ENCODE measurements at places on chromosomes 2 and 18.

DNA sequence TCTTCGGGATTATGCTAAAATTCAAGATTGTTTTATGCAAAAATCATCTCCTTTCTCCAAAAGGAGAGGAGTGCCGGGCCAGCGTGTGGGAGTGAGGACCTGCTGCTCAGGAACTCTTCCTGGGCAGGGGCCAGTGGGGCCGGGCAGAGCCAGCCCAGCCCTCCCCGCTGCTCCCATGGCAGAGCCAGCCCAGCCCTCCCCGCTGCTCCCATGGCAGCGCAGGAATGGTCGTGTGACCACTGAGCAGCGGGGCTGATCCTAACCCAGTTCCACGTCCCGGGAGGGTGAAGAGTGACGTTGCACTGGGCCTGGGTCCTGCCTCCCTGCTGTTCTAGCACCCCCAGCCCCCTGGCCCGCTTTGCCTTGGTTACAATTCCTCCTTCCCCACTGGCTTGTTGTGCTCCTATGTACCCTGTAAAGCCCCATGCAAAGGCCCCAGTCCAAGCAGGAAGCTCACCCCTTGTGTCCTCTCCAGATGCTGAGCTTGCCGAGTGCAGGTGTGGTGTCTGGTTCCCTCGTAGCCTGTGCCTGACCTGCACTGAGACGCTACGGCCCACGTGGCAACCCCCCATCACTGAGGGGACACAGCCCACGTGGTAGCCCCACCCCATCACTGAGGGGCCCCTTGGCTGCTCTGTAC is 11.4 kb upstream of the NEU4 start:
- DNase-seq: no peak

DNA sequence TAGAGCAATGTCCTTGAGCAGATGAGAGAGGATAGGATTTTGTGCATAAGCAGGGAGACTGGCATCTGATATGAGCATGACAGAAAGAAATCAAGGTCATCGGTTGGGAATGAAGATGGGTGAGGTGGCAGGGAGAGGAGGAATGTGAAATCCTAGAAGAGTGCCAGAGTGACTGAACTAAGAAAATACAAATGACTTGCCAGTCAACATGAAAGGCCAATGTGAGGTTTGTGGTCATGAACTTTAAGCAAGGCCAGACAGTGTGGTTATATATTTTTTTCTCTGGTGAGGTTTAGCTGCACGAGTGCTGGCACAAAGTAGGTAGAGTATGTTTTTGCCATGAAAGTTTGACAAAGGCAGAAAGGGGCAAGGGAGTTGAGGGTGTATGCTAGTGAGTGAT is 21.2 kb downstream of the QPCT start:
- DNase-seq: no peak

- DNase-seq: no peak
These were observed 60.0 kb upstream of the OTOF start for GRCh38 chr2:26537826-26538475.

- DNase-seq: no peak
These were observed 78.5 kb downstream of the SDC1 start for GRCh38 chr2:20146401-20146800.

GRCh38 chr18:21444465-21445212 is 155.9 kb downstream of the ESCO1 start:
- no peak for DNase-seq

GRCh38 chr2:199895406-199895805 is 15.7 kb upstream of the C2orf69 start:
- no peak for DNase-seq

DNA sequence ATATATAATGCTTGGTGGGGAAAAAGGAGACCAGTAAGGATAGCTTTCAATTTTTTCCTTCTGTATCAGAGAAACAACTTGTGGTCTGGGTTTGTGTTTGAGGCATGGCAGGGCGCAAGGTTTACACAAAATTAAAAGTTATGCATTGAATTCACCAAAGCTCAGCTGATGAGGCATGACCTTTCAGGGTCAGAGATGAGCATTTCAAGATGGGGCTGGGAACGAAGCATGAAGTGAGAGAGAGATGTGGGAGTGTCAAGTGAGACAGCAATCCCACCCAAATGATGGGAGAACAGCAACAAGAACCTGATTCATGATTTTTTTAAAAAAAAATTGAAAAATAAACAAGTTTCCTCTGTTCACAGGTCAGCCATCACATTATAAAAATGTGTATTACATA is 4.9 kb downstream of the GPR55 start:
- no peak for DNase-seq

DNA sequence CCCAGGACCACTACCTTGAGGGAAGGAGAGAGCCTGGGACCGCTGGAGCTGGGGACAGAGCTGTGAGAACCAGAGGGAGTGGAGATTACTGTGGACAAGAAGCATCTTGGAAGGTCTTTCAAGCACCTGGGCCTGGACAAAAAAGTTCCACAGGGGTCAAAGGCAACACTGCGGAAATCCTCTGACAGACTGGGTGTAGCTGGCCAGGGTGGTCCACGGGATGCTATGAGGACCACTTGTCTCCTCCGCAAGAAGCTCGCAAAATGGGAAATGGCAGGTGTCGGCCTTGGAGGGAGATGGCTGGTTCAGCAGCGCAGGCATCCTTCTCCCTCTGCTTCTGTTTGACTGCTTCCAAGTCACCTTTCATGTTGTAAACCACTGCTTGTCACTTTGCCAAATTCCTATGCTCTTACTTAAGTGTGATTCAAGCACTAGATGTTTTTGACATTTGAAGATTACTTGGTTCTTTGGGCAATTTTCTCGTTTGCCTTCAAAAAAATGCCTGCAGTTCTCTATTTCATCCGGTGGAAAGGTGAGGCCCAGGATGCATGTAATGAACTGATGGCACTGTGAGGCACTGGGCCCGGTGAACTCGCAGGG is 27.7 kb downstream of the KLHL29 start:
- DNase-seq: no peak

- no peak for DNase-seq
These were observed 1.7 kb downstream of the FAP start for GRCh38 chr2:162241571-162241970.

DNA sequence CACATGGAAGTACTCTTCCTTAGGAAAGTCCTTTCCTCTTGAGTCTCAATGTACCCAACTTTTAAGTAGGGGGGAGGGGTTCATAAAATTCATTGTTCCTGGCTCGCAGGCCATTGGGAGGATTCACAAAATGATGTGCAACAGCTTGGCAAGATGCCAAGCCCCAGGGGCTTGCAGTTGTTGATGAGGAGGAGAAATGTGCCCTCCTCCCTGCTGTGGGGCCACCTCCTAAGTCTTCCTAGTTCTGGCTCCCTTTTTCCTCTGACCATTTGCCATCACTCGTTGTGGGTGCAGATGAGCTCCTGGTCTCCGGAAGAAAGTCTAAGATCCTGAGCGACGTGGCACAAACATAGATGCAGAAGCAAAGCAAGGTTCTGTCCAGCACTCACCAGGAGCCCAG is 435.4 kb downstream of the EIPR1 start:
- no peak for DNase-seq

- no peak for DNase-seq
These were observed 39.3 kb downstream of the MAP3K2 start for GRCh38 chr2:127348426-127349000.

DNA sequence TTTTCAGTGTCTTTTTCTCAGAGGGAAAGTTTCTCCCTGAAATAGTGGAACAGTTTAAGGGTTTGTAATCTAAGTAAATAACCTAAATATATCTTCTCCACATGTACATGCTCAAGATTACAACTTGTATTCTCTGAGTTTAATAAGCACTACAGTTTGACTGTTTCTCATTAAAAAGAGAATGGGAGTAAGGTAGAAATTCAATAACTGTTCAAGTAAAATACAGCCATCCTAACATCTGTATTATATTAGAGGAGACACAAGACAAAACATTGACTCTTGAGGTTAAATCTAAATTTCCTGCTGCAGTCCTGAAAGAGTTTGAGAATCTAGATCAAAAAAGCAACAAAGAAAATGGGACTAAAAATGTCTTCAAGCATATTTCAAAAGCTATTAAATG is 73.0 kb upstream of the ZNF397 start:
- DNase-seq: no peak

DNA sequence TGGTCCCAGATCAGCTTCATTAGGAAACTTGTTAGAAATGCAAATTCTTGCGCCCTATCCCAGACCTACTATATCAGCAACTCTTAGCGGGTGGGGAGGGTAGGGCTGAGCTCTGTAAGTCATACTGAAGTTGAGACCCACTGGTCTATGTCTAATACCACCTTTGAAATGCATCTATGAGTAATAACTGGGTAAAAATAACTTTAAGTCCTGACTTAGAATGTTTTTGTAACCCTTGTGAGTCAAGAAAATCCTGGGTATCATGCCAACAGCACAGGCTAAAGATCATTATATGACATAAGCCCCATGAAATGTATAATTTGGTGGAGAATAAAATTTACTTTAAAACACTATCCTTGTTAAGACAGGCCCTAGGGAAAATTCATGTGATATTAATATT is 41.4 kb downstream of the PRKD3 start:
- no peak for DNase-seq

DNA sequence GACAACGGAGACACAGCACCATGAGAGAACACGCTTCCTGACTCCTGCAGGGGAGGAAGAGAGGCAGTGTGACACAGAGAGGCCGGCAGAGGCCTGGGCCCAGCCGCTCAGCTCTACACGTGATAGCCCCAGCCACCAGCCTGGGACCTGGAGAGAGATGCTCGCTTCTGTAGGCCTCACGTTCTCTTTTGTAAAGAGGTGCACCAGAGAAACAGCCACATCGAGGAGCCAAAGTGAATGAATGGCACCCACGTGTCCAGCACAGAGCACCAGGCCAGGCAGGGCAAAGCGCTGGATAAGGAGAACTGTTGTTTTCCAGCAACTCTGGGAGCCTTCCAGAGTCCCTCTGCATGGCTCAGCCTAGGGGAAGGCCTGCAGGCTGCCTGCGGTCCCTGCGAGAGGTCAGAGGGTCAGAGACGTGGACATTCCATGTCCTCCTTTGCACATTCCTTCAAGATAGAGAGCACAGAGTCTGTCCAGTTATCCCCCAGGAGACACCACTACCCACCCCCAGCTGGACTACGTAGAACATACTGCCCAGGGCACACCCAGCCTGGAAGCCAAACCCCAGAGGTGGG is 14.2 kb downstream of the LIMS2 start:
- DNase-seq: no peak

- DNase-seq: no peak
These were observed 5.4 kb upstream of the POLI start for GRCh38 chr18:54263904-54264336.

DNA sequence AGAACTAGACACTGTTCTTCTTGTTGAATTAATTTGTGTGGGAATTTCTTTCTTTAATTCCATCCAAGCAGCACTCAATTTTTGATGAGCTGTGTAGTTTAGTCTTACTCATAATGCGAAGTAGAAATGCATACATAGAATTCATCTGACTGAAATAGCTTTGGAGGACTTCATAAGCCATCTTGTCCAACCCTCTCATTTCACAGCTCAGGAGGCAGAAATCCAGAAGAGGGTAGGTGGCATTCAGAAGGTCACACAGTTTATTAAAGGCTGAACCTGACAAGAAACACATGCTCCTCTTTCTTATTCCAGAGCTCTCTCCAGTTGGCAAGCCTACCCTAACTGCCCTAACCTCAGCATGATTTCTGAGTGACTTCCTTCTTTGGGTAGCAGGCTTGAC is 169.2 kb upstream of the NOSTRIN start:
- no peak for DNase-seq

- no peak for DNase-seq
These were observed 133.4 kb downstream of the AFF3 start for GRCh38 chr2:100008956-100009355.

- no peak for DNase-seq
These were observed 83.4 kb upstream of the MAPRE2 start for GRCh38 chr18:34957864-34958259.

- no peak for DNase-seq
These were observed 19.5 kb downstream of the G6PC2 start for GRCh38 chr2:168920504-168921157.

DNA sequence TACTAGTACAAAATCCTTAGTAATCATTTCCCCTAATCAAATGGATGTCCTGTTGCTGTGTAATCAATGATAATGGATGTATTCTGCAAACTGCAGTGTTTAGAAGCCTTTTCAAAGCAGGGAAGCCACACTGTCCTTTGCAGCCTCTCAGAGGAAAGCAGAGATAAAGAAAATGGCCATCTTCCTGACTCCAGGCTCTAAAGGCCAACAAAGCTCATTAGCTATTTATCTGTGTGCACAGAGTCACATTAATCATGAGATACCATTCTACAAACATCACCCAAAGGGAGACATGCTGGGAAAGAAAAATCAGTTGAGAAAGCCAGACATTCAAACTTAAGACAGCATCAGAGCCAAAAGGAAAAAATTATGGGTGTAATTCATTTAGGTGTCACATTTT is 165.0 kb downstream of the RAD51AP2 start:
- no peak for DNase-seq

GRCh38 chr18:7735196-7735595 is 168.1 kb downstream of the PTPRM start:
- DNase-seq: no peak

DNA sequence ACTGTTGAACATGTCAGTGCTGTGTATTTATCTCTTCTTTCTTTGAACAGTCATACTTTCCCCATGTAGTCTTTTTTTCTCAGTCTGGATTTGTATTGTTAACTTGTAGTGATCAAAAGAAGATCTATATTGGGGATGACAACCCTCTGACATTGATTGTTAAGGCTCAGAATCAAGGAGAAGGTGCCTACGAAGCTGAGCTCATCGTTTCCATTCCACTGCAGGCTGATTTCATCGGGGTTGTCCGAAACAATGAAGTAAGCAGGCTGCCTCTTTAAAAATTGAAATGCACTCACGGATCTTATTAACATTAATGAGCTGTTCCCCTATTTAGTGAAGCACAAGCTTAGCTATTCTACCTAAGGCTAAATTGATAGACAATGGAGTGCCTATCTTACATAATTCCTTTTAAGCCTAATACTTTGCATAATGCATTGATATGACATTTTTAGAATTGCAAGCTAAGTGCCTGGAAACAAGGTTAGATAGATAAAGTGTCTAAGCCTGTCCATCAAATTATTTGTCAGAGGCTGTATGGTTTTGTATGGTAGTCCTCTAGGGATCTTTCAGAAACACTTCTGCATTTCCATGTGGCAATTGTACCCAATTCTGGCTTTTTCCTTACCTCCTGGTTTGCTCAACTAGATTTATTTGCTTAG is 29.3 kb upstream of the FAM171B start:
- no peak for DNase-seq

DNA sequence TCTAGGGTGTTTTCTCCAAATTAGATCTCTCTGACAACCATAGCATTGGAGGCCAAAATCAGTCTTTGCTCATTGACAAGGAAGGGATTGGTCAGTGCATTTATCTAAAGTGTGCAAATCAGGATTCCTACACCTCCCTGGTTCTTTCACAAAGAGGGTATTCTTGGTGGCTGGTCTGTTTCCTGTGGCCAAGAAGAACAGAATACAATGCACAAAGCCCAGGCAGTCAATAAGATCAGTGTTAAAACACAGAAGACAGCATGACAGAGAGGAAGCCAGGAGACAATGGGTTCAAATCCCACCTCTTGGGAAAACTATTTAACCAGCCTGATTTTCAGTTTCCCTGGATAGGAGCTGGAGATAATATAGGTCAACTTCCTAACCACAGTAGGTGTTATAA is 46.1 kb upstream of the THOC1 start:
- DNase-seq: no peak

GRCh38 chr18:79741362-79741700 is 56.4 kb upstream of the KCNG2 start:
- DNase-seq: no peak

- no peak for DNase-seq
These were observed 588.2 kb downstream of the IRS1 start for GRCh38 chr2:226211439-226211838.

GRCh38 chr2:241224018-241224850 is 35.8 kb downstream of the ANO7 start:
- no peak for DNase-seq

- DNase-seq: no peak
These were observed 52.3 kb downstream of the ZEB2 start for GRCh38 chr2:144467502-144468137.

Measured in right renal cortex interstitium (tissue), 3 donors.